Muscle of arm (tissue), 14 donors: ENCODE measurements at places on chromosomes 16 and 17. TPM values are rescaled to one million over a fixed set of nuclear protein-coding genes. Genes with fewer than 3 reads are reported as not detected.

Gene HOXB1
- polyA plus RNA-seq = not detected

Gene MYH2
- polyA plus RNA-seq = 173 TPM

Gene NPIPB6
- 0.77 TPM for polyA plus RNA-seq

Gene ADAD2
- not detected for polyA plus RNA-seq

Gene WFDC1
- polyA plus RNA-seq = 1.8 TPM

Gene STH
- not detected for polyA plus RNA-seq

Gene TEKT1
- polyA plus RNA-seq = not detected

Gene FOXF1
- polyA plus RNA-seq = 0.05 TPM

Gene PRRT2
- 12.9 TPM for polyA plus RNA-seq

Gene HEATR9
- 0.21 TPM for polyA plus RNA-seq

Gene ARL5C
- polyA plus RNA-seq = 0.54 TPM

Gene TAC4
- 4.1 TPM for polyA plus RNA-seq

Gene KCNJ18
- polyA plus RNA-seq = not detected

Gene PHAF1
- 19.7 TPM for polyA plus RNA-seq

Gene ZNF768
- polyA plus RNA-seq = 32.9 TPM

Gene ATP2A1
- polyA plus RNA-seq = 597 TPM

Gene KRTAP3-1
- not detected for polyA plus RNA-seq

Gene KRT28
- not detected for polyA plus RNA-seq

Gene TMED6
- 1.4 TPM for polyA plus RNA-seq

Gene CA5A
- 0.19 TPM for polyA plus RNA-seq

Gene FAAP100
- 22.9 TPM for polyA plus RNA-seq

Gene POLR2C
- polyA plus RNA-seq = 47.1 TPM

Gene SDK2
- polyA plus RNA-seq = 28.1 TPM

Gene FADS6
- not detected for polyA plus RNA-seq

Gene PYY
- 79.9 TPM for polyA plus RNA-seq

Gene SMPD3
- 0.68 TPM for polyA plus RNA-seq
